ENCODE measurements at places on chromosomes 4 and X.

DNA sequence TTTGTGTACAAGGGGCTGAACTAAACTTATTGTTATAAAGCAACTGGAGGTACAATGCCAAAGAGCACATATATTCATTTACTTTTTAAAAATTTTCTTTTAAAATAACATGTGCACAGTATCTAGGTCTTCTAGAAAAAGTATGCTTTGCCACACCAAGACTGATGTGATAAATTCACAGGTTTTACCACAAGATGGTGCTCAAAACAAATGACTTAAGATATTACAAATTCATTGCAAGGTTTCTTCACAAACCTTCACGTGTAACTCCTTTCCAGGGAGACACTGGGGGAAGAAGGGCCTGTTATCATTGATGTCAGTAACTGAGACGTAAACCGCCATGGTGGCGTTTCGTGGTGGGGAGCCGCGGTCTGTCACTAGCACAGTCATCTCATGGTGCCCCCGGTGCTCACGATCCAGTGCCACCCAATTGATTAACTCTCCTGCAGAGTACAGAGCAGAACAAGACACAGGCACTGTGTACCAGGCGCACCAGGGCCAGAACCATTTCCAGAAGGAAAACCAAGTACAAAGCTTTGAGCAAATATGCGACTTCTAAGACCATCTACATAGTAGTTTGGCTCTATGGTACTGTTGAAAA lies 162.2 kb downstream of the DCHS2 start:
- peak; percentile 17 for DNase-seq

DNA sequence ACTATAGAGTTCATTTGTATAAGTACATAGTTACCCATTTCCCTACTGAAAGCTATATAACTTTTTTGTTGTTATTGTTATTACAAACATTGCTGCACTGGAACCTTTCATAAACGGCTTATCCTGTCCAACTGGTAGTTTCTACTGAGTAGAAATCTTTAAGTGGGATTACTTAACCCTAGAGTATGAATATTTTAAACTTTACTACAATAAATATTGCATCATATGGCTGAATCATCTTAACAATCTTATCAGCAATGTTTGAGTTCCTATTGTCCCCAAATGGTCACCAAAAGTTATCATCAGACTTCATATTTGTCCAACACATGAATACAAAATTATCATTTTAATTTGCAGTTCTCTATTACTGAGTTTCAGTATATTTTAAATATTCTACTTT lies 40.5 kb downstream of the LCORL start:
- no peak for DNase-seq

GRCh38 chr4:1045595-1046201 lies 34.3 kb downstream of the FGFRL1 start:
- DNase-seq = no peak

- no peak for DNase-seq
Observed at GRCh38 chr4:2583517-2583916, 47.1 kb downstream of the FAM193A start.

- DNase-seq = no peak
Observed at GRCh38 chrX:10109695-10110094, 47.1 kb upstream of the CLCN4 start.
